ENCODE measurements at places on chromosomes 12 and 14.

- DNase-seq: no peak
Measured at GRCh38 chr14:90778571-90779255, 37.5 kb downstream of the TTC7B start.

DNA sequence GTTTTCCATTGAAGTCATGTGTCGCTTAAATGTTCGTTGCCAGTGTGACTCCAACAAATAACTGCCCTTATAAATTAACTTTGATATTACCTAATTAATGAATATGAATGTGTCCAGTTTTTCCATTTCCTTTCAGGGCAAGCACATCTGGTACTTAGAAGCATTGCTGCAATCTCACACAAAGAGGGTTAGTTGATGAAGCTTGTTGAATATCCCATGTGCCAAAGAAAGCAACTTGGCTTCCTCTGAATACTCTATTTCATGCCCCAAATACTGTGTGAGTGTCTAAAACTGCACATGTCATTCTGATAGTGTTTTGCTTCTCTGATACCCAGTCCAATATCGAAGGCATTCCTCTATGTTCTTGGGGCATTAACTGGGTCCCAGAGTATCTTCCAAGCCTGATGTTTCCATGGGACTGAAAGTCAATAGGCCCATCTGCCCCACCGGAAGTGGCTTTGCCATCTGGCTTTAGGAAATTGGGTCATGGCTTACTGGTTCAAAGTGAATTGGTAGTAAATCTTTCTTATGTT lies 75.8 kb upstream of the CNTN1 start:
- DNase-seq: no peak

GRCh38 chr12:14310866-14311265 lies 54.6 kb upstream of the ATF7IP start:
- DNase-seq: no peak

DNA sequence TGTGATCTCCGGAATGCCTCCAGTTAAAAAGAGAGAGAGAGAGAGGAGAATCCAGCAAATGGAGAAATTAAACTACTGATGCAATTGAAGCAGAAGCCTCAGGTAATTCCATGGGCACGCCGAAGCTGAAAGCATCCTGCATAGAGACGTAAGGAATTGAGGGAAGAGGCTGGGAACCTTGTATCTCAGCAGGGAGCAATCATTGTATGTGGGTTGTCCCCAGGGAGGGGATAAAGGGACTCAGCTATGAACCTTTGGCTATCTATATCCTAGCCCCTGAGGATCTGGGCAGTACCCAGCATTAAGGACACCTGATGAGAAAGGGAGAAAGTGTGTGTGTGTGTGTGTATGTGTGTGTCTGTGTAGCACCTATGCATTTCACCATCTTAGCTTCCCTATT lies 95.8 kb upstream of the ATXN7L3B start:
- DNase-seq: no peak

GRCh38 chr14:103155826-103156394 lies 32.6 kb downstream of the TNFAIP2 start:
- no peak for DNase-seq

DNA sequence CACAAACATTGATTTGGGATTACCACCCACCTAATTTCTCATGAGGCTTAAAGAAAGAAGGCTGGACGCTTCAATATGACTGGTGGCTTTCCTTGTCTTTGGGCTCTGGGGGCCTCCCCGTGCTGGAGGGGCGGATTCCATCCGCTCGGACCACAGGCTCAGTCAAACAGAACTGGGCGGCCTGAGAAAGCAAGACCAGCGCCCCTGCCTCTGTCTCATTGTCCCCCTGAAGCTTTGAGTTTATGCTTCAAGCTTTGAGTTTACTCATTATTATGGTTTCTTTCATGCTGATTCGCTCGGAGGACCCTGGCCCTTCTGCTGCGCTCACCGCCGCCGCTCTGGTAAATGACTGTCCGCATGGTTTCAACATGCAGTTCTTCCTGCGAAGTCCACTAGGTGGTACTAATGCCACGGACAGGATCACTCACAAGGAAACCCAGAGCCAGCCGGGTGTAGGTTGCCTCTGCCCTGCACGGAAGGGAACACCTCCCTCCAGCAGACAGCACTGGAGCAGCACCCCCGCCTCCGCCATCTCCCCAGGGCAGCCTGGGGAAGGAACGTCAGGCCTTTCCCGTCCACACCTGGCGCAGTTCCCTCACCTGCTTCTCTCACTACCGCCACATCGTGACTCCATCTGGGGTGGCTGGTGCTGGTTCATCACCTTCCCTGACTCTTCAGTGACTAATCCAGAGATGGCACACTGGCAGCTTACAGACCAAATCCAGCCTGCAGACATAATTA lies 13.2 kb upstream of the TIGAR start:
- peak; percentile 67 for DNase-seq

DNA sequence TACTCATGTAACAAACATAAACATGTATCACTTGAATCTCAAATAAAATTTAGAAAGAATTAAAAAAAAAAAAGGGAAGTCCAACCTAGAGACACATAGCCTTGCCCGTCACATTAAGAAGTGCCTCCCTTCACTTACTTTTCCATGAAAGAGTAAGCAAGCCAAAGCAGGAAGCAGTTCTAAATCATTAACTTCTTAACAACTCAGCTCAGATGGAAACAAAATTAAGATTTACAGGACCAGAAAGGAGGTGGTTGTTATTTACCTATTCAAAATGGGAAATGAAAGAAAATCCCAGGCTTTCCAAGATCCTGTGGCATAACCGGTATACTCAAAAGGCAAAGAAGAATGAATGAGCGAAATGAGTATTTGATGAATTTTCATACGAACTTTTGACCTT lies 258.6 kb upstream of the DCN start:
- DNase-seq: no peak

GRCh38 chr12:2240984-2241383 lies 188.2 kb downstream of the CACNA1C start:
- no peak for DNase-seq

DNA sequence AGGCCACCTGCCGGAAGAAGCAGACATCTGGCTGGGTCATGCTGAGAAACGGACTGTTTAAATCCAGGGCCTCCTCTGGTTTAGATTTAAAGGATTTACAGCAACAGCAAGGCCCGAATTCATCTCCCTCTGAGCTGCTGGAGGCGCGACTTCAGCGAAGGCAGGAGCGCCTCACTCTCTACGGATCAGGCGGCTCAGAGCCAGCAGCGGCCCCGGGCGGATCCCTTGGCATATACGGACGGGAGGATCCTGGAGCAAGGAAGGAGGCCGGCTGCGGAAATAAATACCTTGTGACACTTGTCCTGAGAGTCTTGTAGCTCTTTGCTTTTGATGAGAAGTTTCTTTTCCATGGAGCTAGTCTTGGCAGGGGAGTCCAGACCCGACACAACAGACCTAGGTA lies 92.4 kb downstream of the CIT start:
- no peak for DNase-seq

DNA sequence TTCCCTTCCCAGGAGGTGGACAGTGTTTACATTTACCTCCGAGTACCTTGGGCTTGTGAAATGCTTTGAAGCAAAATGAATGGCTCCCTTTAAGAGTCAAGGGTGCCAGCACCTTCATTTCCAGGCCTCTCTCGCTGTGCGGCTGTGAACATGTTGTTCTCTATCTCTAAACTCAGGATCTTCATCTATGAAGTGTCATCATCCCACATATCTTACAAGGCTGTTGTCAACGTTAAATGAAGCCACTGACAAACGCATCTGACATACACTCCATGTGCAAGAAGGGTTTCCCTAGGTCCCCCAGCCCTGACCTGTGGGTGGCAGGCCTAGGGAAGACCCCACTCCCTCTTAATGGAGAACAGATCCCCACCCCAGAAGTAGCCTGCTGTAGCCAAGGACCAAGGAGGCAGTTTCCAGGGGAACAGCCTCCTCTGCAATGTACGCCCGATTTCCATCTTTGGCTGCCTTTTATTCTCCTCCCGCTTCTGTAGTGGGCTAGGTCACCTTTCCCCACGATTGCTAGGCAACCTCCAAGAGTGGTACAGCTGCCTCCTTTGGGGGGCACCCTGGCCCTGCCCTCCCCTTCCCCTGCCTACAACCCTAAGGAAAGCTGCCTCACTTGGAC lies 7.6 kb downstream of the ACTN1 start:
- no peak for DNase-seq

DNA sequence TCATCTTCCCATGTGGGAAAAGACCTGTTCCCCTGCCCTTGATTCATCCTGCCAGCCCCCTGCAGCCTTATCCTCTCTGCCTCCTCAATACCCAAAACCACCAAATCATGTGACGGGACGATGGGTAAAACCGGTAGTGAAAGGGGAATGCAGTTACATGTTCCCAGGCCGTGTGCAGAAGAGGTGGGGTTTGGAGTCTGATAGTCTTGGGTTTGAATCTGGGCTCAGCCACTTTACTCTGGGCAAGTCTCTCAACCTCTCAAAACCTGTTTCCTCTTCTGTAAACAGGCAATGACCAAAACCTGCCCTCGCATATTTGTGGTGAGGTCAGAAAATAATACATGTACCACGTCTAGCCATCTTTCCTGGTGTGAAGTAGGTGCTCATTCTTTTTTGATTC lies 123.0 kb downstream of the PLXNC1 start:
- DNase-seq: no peak

- peak; percentile 51 for DNase-seq
Measured at GRCh38 chr12:97520106-97520505, 57.5 kb downstream of the RMST start.

DNA sequence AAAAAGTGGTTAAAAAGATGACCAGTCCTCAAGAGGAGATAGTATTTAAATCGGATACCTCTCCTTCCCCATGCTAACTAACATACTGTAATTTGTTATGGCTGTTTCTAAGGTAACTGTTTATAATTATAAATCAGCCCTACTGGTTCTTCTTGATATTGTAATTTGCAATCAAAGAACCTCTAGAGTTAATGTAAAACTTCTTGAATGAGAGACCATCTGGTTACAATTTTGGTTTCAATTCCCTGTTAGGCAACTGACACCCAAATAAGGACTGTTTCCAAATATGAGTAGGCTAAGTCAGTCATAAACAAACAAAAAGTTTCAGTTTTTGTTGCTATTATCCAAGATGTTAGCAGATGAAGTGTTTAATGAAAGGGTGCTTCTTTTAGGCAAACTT lies 120.2 kb upstream of the DNM1L start:
- no peak for DNase-seq

DNA sequence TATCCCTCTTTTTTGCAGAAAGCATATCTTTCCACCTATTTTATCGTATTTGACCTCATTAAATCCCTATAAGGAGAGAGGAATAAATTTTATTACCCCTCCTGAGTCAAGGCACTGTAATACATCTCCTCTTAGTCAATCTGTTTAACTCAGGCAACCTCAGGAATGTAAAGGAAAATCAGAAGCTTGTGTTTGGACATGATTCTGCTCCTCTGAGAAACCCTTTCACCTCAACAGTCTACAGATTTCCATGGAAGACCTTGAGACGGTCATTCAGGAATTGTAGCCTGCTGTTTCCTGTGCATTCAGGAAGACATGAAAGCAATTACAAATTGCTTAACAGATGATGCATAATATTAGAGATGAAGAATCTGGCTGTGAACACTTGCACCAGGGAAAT lies 360.8 kb downstream of the PAWR start:
- DNase-seq: no peak

DNA sequence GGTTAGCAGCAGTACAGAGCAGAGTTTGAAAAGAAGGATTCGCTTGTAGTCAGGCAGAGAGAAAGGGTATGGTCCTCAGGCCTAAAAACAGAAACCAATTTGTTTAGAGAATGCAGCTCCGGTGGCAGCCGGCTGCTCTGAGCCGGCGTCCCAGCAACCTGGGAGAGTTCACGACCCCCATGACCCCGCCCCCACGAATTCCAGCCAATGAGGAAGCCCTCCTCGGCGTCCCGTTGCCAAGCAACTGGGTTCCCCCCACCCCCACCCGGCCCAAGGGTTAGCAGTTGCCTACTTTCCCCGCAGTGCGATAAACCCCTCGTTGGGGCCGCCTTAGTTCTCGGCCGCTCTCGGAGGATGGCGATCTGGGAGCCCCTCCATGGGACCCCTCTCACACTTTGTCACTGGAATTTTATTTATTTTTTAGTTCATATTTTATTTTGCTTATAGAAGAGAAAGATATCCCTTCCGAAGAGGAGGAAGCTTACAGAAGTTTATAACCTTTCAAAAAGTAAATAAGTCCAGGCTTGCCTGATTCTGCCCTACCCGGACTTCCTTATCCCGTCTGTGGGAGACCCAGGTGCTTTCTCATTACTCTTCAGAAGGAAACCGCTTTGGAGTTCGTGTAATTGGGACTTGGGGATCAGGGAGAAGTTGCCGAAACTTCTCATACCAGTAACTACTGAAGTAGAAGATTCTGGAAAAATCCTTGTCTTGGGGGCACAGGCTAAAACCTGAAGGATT lies at the start of gene CCDC60:
Gene CCDC60 (plus strand): TSS at position 300 of the 741 bp plus-strand sequence. CDS start 448 bp downstream, outside the sequence.
- no peak for DNase-seq

DNA sequence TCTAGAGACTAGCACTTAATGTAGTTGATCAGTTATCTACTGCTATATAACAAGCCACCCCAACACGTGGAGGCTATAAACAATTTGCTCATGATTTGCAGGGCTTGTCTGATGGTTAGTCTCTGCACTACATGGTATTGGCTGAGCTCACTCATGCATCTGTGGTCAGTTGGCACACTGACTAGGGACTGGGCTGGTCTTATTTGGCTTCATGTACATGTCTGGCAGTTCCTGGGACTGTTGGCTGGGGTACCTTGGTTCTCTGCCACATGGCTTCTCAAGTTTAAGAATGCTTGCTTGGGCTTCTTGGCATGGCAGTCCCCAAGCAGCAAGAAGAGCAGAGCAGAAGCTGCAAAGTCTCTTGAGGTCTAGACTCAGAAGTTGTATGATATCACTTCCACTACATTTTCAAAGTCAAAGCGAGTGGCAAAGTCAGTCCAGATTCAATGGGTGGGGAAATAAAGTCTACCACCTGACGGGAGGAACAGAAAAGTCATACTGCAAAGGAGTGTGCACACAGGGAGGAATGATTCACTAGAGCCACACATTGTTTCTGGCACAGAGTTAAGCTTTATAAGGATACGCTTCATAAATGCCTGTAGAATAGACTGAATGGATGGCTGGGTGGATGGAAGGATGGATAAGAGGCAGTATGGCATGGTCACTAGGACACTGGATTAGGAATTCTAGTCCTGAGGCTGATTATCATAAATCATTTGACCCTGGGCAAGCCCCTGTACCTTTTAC lies 44.8 kb upstream of the PTHLH start:
- DNase-seq: no peak

GRCh38 chr12:81974762-81975161 lies 215.6 kb upstream of the PPFIA2 start:
- no peak for DNase-seq

DNA sequence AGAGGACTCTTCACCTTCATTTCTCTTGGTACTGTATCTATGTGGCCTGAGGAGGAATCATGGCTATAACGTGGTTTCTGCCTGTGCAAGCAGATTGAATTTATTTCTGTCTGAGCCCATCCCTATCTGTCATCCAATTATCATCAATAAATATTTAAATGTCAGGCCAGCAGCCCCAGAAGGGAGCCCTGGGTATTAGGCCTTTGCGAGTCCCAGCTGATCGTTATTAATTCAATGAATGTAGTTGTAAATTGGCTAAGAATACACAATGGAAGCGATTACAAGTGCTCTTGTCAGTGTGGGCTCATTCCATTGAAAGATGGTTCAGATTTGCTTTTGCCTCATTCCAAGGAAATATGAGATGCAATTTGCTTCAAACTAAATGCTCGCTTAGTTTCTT lies 142.0 kb downstream of the KTN1 start:
- DNase-seq: no peak

GRCh38 chr14:104547998-104548700 lies 31.4 kb upstream of the C14orf180 start:
- DNase-seq: no peak

Measured in COR-L47 (cell line).